ENCODE measurements at places on chromosomes 13 and 19.

DNA sequence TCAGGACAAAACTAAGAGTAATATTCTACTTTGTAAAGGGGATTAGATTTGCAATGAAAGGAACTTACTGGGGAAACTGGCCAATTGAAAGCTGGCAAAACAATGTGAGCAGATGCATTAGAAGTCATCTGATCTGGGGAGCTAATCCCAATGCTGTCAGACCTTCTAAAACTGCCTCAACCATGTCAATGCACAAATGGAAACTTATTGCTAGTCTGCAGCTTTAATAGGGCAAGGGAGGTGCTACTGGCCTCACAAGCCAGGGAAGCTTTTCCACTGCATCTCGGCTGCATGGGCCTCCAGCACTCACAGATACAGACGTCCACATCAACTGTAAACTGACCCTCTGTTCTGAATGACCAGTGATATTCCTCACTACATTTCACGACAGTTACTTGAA is 154.2 kb downstream of the LHFPL6 start:
- DNase-seq: no peak

GRCh38 chr13:52034616-52035226 is 10.2 kb downstream of the UTP14C start:
- DNase-seq: no peak

DNA sequence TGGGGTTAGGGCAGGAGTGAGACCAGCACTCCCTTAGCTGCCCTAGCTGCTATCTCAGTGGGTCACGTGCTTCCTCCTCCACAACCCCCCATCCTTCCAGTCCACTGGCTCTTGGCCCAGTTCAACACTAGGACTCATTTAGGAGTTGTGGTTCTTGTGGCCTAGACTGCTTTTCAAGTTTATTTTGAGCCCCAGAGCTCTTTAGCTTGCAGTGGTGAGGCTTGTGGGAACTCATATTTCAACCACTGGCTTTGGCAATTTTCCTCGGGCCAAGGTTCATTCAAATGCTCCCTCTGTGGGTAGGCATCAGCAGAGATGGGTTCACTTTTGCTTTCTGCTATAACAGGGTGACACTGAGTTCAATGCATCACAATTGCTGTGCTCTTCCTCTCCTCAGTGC is 436.2 kb upstream of the SLITRK5 start:
- DNase-seq: no peak

DNA sequence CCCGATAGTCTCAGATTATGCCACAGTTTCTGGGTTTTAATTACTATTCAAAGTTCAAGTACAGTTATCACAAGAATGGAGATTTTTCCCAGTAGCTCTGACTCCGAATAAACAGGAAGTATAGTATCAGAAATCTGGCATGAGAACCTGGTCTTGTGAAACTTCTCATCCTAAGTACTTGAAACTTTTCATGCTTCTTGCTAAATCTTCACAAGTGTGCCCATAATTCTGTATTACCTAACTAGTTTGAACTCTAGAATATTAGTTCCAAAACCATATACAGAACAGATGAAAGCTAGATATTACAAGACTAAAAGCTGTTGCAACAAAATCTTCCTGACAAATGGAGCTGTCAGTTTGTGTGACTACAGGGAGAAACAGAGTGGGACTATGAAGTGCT is 70.5 kb upstream of the CSNK1A1L start:
- no peak for DNase-seq

- DNase-seq: no peak
These were observed 7.1 kb upstream of the POU4F1 start for GRCh38 chr13:78610381-78610883.

DNA sequence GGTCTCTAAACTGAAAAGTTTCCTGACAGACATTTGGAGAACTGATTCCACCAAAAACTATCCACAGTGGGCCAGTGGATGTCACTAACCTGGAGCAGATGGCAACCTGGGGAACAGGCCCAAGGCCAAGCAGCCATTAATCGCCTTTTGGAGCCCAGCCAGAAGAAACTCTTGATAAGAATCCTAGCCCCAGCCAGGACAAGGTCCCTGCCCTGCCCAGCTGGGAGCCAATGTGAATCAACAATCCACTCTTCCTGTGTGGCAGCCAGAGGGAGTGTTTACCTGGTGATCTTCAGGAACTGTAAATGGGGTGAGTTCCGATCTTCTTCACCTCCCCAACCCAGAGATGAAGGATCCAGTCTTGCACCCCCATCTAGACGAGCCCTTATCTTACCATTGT is 14.5 kb upstream of the IGSF23 start:
- no peak for DNase-seq

GRCh38 chr13:104253063-104253680 is 1187.0 kb upstream of the SLC10A2 start:
- DNase-seq: no peak

- peak; percentile 10 for DNase-seq
These were observed at the start of gene HS6ST3 for GRCh38 chr13:96089749-96090239. Gene HS6ST3, plus strand, starts transcription at chr13:96090107.

DNA sequence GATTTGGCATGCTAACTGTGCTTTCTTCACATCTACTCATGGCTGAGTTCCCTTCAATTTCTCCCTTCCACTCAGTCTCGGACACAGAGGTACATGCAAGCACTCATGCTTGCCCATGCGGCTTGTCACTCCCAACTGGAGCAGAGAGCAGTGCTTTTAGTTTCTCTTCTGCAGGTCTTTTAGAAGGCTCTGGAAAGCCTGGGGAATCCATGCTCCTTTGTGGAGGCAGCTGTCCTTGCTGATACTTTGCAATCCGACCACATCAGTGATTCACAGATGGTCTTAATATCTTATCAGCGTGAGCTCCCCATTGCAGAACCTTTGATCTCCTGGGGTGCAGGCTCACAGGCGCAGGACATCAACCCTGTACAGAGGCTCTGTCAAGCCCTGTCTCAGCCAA is 203.9 kb downstream of the COL4A1 start:
- DNase-seq: no peak

- DNase-seq: no peak
These were observed 107.4 kb upstream of the SLC7A1 start for GRCh38 chr13:29702912-29703351.

- no peak for DNase-seq
These were observed 2567.7 kb upstream of the PCDH20 start for GRCh38 chr13:63983366-63983765.

- no peak for DNase-seq
These were observed 36.4 kb downstream of the TEX26 start for GRCh38 chr13:30968846-30969245.

GRCh38 chr13:27419328-27419727 is 5.1 kb upstream of the GTF3A start:
- DNase-seq: no peak

GRCh38 chr13:97422118-97423054 is 11.6 kb upstream of the RAP2A start:
- DNase-seq: no peak

DNA sequence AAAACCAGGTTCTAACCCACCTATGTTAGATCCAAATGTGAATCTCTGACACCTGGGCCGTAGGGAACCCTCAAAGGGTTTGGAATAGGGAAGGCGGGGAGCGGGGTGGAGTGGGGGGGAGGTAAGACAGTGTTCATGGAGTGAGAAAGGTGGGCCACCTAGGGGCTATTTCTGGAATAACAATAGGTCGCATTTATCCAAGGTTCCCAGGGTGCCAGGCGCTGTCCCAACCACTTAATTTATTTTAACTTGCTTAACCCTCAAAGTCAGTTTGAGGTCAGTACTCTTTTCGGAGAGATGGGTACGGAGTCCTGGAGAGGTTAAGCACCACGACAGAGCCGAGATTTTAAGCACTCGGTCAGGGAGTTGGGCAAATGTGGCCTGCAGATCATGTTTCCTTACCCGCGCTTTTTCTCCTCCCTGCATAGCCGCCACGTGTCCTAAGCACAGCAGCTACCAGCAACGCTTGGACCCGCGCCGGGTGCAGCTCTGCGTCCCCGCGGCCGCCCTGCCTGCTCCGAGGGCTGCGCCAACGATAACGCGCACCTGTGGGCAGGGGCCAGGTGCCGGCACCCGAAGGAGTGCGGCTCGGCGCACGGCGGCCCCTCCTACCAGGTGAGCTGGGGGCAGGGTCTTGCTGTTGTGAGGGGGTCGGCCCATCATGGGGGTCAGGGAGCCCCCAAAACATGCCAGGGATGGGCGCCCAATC is 25.0 kb upstream of the FXYD3 start:
- DNase-seq: peak; percentile 48

DNA sequence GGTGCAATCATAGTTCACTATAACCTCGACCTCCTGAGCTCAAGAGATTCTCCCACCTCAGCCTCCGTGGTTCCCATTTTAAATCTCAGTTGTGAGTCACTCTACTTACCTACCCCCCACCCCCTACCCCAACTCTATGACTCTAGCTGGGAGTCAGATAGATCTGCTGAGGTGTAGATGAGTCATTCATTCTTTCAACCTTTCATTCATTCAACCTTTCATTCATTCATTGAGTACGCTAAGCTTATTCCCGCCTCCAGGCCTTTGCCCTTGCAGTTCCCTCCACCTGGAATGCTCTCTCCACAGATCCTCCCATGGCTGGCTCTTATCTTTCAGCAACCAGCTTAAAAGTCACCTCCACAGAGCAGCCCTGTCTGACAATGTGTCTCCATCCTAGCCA is 1.1 kb upstream of the MAST1 start:
- DNase-seq: no peak

DNA sequence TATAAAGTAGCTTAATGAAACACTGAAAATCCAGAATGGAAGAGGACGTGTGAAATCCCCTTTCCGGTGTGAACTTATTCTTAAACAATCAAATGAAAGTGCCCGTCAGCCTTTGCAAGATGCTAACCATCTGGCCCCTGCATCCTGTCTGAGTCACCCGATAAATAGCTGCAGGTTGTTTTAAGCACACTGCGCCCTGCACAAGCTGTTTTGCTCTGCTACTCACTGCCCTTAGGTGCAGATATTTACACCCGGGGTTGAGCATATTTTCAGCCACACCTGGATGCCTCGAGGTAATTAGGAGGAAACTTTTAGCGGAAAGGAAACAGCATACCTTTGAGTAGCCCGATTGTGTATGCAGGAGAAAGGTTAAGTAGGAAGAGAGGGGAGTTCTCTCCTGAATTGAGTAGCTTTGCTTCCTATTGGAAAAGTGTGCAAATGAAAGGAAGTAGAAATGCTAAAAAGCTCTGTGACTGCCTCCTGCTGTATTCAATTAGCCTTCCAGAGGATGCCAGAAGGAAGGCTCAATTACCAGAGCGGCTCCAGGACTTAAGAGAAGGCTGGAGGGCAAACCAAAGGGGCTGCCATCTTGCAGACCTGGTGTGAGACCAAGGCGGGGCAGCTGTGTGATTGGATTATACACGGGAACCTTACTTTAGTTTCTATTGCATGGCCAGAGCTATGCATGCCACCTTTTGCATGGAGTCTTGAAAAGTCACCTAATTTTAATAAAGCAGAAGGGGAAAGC is 42.5 kb downstream of the IRS2 start:
- DNase-seq: no peak

GRCh38 chr19:14809272-14810057 is 25.5 kb downstream of the OR7A5 start:
- DNase-seq: no peak

GRCh38 chr13:98370806-98371515 is 193.9 kb upstream of the RNF113B start:
- DNase-seq: no peak

GRCh38 chr13:100549316-100549715 is 39.3 kb downstream of the GGACT start:
- DNase-seq: no peak

GRCh38 chr13:20069956-20070355 is 90.9 kb downstream of the GJA3 start:
- no peak for DNase-seq

- no peak for DNase-seq
These were observed 15.3 kb downstream of the ATP7B start for GRCh38 chr13:51995677-51996551.

GRCh38 chr13:42380420-42381164 is 108.6 kb downstream of the AKAP11 start:
- DNase-seq: no peak

GRCh38 chr13:46166947-46167610 is 14.9 kb downstream of the LCP1 start:
- no peak for DNase-seq

DNA sequence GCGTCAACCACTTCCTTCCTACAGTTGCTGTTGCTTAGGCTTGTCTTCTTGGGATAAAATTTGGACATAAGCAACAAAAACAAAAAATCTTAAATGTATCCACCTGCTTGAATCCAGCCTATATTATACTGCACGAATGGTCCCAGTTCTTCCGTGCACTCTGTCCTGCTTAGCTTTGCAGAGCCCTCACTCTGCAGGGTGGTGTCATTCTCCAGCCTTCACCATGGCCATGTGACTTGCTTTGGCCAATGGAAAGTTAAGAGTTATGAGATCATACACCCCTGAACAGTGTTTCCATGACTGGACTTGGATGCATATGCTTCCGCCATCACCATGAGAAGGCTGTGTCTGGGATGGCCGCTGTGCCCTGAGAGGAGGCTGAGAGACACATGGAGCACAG is 27.4 kb upstream of the SACS start:
- DNase-seq: no peak

- no peak for DNase-seq
These were observed 36.4 kb downstream of the ATP11A start for GRCh38 chr13:112726016-112726767.

DNA sequence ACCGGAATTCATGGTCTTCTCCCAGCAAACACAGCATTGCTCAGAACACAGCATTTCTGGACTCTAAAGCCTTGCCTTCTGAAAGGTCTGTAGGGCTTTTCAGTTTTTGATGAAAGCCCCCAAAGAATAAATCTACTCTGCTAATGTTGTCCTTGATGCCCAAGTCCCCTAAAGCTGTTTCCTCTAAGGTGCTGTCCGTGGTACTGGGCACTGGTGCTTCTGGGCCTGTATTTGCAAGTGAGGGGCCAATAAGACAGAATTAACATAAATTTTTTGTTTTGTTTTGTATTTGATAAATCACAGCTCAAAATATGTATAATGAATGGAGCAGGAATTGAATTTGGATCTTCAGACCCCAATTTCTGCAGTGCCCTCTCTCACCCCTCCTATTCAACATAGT is 12.1 kb upstream of the LGALS13 start:
- no peak for DNase-seq

DNA sequence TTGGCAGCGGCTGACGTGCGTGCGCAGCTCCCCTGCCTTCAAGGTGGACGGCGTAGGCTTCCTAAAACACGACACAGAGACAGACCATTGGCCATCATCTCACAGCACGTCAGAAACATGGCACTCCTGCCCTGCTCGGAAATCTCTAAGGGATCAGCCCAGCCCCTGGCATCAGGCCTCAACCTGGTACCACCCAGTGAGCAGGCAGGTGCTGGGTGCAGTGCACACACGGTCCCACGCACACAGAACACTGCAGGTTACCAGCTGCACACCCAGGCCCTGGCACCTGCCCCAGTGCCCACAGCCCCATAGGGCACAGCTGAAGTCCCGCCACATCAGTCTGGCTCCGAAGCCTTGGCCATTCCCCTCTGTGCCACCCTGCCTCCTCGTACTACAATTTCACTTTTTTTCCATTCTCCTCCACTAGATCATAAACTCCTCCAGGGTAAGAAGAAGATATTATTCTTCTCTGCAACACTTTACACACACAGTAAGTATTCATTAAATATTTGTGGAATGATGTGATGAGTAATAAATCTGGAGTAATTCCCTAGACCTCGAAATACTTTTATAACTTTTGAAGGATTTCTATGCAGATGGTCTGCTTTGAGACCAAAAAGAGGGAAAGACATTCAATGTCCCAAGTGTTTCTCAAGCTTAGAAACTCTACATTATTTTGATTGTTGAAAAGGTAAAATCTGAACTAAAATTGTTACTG is 156.4 kb downstream of the COL4A1 start:
- DNase-seq: no peak
